ENCODE measurements at places on chromosomes 5 and 9.

GRCh38 chr9:24436761-24437160 is 108.9 kb downstream of the IZUMO3 start:
- DNase-seq: no peak

GRCh38 chr5:154898210-154898609 is 39.8 kb downstream of the CNOT8 start:
- no peak for DNase-seq

DNA sequence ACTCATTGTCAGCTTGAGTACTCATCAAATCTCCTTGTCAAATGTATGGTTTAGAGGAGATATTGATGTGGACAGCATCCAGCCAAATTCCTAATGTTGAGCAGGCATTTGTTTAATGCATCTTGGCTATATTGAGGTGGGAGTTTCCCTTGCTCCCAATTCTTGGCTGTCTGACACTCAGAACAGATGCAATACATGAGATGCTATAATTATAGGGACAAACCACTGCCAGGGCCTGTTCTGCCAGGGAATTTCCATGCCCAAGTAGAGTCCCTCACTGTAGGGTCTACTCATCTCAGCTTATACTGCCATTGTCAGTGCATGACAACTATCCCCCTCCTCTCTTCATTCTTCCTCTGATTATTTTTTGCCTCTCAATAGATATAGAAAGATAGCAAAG is 392.0 kb upstream of the KCNN2 start:
- no peak for DNase-seq

DNA sequence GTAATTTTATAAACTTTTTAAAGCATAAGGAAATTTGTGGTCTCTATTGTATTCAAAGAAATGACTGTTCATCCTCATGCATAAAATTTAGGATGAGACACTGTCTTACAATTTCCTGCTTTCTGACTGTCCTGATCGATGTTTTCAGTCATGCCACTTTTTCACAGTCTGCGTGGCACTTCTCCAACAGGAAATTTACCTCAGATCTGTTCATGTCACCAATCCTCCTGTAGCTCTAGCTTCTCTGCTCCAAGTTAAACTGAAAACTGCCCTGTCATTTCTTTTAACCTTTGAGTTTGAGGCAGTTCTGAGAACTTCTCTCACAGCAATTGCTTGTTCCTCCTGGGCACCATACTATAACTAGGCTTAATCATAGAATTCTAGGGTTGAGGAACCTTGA is 455.1 kb downstream of the EFNA5 start:
- DNase-seq: no peak

GRCh38 chr9:15374310-15374709 is 48.4 kb upstream of the SNAPC3 start:
- DNase-seq: no peak

DNA sequence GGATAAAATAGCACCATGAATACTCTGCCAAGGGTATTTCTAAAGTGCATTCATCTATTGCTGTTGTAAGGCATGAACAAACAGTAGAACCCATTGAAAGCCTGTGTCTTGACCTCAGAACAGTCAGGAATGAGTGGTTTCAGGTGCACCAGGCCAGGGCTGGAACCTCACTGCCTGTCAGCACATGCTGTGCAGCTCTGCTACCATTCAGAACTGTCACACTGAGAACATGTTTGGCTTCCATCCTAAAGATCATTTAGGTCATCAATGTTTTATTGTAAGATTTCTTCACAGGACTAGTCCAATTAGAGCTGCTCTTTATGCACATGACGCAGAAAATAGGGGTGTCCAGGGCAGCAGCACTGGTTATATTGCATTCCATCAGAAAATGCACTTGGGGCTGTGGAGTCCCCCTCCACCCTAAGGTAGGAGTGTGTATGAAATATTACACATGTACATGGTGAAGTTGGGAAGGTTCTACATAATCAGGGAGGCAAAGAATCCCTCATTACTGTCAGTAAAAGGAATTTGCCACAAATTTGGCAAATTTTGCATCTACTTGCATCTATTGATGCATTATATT is 408.0 kb downstream of the CTNND2 start:
- DNase-seq: no peak

DNA sequence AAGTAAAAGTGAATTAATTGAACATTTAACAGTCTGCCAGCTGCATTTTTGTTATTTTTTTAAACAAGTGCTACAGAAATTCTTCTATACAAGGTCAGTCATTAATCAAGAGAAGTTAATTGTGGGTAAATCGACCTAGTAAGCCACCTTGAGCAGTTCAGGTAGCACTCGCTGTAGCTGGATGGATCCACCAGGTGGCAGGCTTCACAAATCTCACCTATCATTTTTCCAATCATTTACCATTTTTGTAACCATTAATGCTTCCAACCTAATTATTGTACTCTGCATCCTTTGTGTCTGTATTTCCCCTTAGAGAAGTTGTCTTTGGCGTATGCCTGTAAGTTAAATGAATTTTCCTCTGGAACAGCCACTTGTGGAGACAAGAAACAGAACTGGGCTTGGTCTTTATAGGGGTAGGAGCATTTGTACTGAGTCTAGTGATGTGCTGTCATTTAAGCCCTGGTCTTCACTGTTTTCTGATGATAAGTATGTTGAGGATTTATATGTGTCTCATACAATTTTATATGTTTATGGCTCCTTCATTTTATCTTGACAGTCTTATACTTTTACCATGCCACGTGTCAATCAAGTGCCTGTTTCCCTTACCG is 39.5 kb downstream of the CD180 start:
- no peak for DNase-seq

- no peak for DNase-seq
These were observed 354.8 kb downstream of the PDE4D start for GRCh38 chr5:59538750-59539121.

- no peak for DNase-seq
These were observed 145.1 kb upstream of the RAI14 start for GRCh38 chr5:34511063-34511462.

DNA sequence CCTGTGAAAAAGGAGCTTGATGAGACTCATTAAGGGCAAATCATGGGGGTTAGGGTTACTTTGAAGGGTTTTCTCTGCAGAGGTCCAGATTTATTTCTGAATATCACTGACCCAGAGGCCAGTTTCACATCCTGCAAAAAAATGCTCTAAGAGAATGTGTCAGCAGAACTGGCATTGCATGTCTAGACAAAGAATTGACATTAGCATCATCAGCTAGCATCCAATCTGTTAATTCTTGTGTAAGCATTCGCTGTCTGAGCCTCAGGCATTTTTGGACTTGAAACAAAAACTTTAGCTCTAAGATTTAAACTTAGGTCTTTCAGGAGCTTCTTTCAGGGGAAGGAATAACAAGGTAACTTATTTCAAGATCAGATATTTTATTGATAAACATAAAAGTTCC is 187.9 kb upstream of the ELL2 start:
- no peak for DNase-seq

DNA sequence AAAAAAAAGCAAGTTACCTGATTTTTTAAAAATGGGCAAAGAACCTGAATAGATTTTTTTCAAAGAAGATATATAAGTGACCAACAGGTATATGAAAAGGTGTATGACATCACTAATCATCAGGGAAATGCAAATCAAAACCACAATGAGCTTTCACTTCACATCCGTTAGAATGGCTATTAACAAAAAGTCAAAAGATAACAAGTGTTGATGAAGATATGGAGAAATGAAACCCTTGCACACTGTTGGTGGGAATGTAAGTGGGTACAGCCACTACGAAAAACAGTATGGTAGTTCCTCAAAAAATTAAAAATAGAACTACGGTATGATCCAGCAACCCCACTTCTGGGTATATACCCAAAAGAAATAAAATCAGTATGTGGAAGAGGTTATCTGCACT is 134.8 kb downstream of the UGCG start:
- DNase-seq: no peak

DNA sequence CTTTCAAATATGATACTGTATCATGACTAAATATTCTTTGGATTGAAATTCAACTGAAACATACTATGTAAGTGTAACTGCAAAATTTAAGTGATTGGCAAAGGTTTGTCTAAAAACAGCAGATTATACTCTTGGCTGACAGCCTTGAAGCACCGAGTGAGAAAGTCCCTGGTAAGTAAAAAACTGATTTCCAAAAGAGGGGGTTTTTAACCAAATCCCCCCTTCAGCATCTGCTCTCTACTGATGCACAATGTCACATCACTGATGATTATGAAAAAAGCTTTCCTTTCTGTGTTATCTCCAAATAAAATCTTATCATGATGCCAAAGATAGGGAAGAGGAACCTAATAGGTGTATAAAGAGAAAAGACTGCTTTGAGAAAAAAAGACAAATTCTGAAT is 141.0 kb downstream of the MEF2C start:
- no peak for DNase-seq

- no peak for DNase-seq
These were observed 15.3 kb downstream of the HNRNPH1 start for GRCh38 chr5:179608131-179608581.

- no peak for DNase-seq
These were observed 42.8 kb upstream of the PDE8B start for GRCh38 chr5:77167695-77168121.

DNA sequence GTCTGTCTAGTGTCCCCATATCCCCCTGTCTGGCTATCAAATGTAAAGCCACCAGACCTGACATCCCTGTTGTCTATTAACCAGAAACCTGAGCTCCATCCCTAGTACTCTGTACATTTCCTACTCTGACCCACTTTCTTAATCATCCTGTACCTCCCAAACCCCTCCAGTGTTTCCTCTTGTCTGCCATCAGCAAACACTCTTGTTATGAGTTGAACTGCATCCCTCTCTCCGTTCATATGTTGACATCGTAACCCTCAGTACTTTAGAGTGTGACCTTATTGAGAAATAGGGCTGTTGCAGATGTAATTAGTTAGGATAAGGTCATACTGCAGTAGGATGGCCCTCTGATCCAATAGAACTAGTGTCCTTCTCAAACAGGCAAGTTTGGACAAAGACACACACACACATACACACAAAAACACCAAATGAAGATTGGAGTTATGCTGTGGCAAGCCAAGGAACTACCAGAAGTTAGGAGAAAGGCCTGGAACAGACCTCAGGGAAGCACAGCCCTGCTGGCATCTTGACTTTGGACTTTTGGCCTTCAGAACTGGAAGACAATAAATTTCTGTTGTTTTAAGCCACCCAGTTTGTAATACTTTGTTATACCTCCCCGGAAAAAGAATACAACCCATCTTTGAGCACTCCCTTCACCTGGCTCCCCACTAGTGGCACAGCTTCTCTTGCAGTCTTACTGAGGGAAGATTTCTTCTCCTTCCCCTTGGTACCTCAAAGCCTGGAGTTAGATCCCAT is 180.0 kb upstream of the PTGER4 start:
- DNase-seq: no peak

DNA sequence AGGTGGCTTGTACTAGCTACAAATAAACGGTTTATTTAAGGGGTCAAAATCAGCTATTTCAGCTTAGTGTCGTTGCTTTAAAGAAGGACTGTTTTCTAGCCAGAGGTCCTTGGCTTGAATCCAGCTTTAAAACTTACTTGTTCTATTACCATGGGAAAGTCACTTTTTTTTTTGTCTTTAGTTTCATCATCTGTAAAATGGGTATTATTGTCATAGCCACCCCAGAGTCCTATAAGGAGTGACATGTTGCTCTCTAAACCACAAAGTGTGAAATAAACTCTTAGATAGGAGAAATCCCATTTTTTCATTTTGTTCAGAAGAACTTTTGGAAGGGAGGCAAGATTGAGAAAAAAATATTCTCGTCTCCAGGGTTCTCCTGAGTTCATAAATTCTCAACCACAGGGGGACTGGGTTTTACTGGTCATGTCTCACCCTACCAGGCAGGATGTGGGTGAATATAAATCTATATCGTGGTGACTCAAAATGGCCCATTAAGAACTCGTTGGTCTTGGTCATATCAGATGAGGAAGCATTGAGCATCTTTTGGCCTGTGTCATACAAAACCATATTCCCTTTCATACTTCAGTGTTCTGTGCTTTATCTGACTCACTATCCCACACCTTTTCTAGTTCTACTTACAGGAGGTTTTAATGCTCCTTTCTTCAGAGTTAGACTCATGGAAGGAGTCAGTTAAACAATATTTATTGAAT is 202.7 kb upstream of the NR3C1 start:
- no peak for DNase-seq

- no peak for DNase-seq
These were observed 3.3 kb downstream of the DDX41 start for GRCh38 chr5:177513500-177513899.

- no peak for DNase-seq
These were observed 11.5 kb downstream of the RGS3 start for GRCh38 chr9:113475031-113475430.

GRCh38 chr5:32474209-32474854 is 29.8 kb upstream of the ZFR start:
- no peak for DNase-seq

- DNase-seq: no peak
These were observed 69.9 kb downstream of the DAPK1 start for GRCh38 chr9:87567571-87567970.
